ENCODE measurements at places on chromosomes 16 and 17. TPM values are rescaled to one million over a fixed set of nuclear protein-coding genes. Genes with fewer than 3 reads are reported as not detected.

The ITGAX gene
- total RNA-seq: 2.5 TPM

The ST6GALNAC2 gene
- 6.4 TPM for total RNA-seq

DNA sequence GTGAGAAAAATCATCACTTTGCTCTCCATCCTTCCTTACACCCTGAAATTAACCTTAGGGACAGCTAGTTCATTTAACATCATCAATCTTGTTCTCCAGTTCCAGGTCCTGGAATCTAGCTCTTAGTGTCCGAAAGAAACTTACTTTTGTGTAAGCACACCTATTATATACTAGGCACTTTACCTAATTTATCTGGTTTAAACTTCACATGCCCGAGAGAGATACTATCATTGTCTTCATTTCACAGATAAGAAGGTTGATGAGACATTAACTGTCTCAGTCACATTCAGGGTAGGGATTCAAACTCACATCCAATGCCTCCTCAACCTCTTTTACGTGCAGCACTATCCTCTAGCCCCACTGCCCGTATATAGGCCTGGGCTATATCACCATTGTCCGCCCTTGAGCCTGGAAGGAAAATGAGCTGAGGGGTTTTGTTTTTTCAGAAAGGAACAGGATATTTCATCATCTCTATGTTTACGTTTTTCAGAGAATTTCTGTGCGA is 501 bp upstream of the AP2B1 start:
- no peak for DNase-seq
- no peaks in the 10 kb centered on the region for H3K27me3 ChIP-seq
- peak overlapping the region; percentile 91 for H3K27ac ChIP-seq
- H3K4me3 ChIP-seq: peak overlapping the region; percentile 83

DNA sequence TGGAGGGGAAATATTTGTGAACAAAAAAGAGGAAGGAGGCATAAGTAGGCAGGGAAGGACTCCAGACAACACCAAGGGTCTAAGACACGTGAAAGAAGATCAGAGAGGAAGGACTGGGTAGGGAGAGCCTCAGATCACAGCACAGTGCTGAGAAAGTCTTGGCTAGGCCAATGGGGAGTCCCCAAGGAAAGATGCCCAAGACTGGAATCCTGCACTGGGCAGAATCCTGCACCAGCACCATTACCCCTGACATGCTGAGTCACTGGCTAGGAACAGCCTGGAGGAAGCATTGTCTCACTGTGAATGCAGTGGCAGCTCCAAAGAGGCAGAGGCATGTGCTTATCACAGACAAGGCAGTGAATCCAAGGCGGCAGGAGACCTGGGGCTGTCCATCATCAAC is 19.2 kb downstream of the CLEC19A start:
- no peak for DNase-seq
- H3K27ac ChIP-seq: no peak overlapping the region
- H3K27me3 ChIP-seq: no peaks in the 10 kb centered on the region
- no peak overlapping the region for H3K4me3 ChIP-seq
- H3K4me1 ChIP-seq: no peaks in the 10 kb centered on the region

The SMURF2 gene
- total RNA-seq: 6.6 TPM

- H3K27me3 ChIP-seq: no peaks in the 10 kb centered on the region
- H3K27ac ChIP-seq: no peak overlapping the region
- no peaks in the 10 kb centered on the region for H3K36me3 ChIP-seq
- no peak for DNase-seq
- H3K4me3 ChIP-seq: no peak overlapping the region
Measured at GRCh38 chr17:53942898-53943297, 120.2 kb downstream of the KIF2B start.

- no peaks in the 10 kb centered on the region for H3K27me3 ChIP-seq
- no peaks in the 10 kb centered on the region for H3K4me1 ChIP-seq
- DNase-seq: no peak
- H3K36me3 ChIP-seq: no peaks in the 10 kb centered on the region
- no peak overlapping the region for H3K27ac ChIP-seq
Measured at GRCh38 chr16:66251476-66252160, 114.9 kb upstream of the CDH5 start.

DNA sequence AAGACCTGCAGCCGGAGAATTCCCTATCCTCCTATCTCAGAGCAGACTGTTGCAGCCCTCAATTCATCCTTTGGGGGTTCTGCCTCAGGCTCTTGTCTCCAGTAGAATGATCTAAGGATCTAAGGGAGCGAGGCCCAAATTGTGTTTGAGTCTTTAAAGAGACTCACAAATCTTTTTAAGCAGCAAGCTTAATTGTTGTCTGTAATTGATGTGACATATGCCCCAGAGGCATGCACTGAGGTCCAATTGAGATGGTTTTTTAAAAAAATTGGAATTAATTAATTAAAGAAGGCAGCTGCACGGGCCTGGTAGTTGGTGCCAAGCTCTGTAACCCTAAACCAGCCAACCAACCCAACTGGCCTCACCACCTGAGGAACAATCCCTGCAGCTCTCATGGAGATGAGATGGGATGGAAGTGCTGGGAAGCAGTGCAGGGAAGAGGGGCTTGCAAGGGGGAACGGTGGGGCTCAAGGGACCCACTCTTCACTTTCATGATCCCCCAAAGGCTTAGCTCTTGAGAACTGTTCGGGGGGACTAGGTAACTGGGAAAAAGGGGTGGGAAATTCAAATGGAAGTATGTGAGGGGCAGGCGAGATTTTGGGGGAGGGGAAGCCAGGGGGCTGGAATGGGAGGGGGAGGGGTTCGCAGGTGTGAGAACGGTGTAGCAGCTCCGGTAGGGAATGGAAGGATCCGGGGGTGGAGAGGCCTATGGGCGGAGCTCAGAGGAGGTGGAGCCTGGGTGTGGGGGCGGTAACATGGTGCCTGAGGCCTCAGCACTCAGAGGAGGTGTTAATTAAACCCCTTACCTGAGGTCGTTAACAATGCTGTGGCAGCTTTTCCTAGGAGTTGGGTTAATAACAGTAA is 9.2 kb upstream of the ZNF652 start:
- no peaks in the 10 kb centered on the region for H3K27me3 ChIP-seq
- no peaks in the 10 kb centered on the region for H3K36me3 ChIP-seq
- H3K4me3 ChIP-seq: no peak overlapping the region
- no peak for DNase-seq
- H3K27ac ChIP-seq: no peak overlapping the region
- no peaks in the 10 kb centered on the region for H3K4me1 ChIP-seq

Measured in pancreas (tissue), 10 donors.